ENCODE measurements at places on chromosomes 16 and 17.

- no peak for DNase-seq
Observed at GRCh38 chr16:85010446-85010930, 847 bp downstream of the ZDHHC7 start.

DNA sequence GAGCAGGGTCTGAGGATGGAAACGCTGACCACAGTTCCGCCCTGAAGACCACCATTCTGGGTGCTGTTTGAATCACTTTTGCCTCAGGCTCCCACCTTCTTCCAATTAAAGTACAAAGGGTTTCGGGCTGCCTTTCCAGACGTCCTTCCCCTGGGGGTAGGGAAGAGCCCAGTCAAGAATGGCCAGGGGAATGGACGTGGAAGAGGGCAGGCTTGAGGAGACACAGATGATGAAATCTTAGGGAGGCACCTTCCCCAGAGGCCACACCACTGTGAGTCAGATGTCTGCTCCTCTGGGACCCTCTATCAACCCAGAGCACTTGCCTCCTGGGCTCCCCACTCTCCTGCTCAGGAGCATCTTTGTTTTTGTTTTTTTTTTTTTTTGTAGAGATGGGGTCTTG is 27.5 kb upstream of the MTSS2 start:
- DNase-seq, result no peak

- no peak for DNase-seq
Observed at GRCh38 chr16:83940630-83941378, 12.2 kb upstream of the OSGIN1 start.

DNA sequence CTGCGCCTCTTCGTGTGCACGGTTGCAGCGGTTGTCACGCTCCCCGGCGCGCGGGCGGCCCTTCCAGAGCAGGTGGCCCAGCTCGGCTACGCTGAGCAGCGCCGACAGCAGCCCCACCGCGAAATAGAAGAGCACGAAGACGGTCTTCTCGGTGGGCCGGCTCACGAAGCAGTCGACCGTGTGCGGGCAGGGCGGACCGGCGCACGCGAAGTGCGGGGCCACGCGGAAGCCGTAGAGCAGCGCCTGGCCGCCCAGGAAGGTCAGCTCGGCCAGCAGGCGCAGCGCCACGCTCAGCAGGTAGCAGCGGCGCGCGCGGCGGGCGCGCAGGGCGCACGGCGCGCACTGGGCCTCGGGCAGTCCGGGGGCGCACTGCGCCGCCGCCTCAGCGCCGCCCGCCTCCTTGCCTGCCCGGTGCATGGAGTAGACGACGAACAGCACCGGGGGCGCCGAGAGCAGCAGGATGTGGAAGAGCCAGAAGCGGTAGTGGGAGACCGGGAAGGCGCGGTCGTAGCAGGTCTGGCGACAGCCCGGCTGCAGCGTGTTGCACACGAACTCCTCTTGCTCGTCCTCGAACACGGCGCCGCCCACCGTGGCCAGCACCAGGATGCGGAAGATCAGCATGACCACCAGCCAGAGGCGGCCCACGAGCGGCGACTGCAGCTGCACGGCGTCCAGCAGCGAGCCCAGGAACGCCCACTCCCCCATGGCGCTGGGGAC is 1.3 kb downstream of the GJD3 start:
- peak; percentile 44 for DNase-seq

DNA sequence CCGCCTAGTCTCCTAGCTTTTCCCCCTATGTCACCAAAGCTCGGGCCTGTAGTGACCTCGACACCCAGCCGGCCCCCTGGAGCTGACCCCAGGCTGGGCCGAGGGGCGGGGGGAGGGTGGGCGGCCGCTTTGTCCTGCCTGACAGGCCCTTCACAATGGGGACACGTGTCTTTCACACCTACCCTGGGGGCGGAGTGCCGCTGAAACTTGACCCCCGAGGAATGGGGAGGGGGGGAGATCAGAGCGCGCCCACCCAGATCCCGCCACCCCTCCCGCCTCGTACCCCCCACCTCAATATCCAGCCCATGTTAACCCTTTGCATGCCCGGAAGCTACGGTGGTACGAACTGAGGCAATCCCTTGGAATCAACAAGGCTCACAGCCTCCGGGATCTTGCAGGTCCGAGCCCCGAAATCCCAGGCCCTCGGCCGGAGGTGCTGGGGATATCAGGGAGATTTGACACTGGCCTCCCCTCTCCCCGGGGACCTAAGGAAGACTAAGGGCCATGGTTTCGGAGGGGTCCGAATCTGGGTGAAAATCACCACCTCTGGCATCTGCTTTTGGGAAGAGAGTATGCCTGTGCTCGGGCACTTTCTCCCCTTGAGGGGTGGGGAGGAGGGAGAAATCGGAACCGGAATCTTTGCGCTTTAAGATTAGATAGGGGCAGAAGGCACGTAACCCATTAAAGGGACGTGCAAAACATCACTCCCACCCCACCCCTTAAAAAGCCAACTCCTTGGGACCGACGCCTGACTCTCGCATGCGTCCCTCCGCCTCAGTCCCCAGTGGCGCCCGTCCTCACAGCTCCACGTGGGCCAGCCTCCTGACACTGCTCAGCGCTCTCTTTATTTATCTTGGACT is 2.6 kb downstream of the NOG start:
- DNase-seq, result no peak

DNA sequence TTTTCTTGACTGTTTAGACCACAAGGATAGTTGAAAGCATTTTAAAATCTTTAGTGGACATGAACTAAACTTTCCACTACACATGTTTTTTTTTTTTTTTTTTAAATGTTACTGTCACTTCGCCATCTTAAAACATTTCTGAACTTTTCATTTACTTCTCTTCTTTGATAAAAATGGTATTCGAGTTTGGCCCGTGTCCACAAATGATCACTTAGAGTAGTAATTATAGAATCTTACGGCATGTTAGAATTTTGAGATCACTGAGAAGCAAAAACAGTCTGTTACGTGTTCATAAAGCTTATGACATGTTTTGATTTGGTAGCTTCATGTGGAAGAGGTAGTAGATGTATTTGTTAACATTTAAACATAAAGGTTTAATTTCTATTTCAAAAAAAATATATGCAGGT is 1.1 kb downstream of the NSRP1 start:
- no peak for DNase-seq

DNA sequence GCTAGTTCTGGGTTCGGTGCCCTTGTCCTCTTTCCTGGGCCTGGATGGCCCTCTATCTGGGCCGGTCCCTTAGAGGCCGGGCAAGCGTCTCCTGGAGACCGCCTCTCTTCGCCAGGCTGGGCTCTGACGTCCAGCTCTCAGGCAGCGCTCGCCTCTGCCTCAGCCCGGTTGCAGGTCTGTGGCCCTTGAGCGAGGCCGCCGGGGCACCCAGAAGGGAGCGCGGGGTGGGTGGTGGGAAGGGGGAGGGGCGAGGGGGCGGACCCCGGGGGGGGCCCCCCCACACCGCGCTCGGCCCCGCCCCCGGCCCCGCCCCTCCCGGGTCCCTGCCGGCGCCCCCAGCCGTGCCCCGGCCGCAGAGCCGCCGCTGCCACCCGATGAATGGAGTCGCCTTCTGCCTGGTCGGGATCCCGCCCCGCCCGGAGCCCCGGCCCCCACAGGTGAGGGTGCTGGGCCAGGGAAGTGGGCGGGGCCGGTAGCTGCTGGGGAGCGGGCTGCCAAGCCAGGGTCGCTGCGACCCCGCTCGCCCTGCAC is at the start of gene ARHGAP23:
Gene ARHGAP23, plus strand, starts transcription at position 353 of the 531 bp plus-strand sequence. Its CDS starts 22 bp downstream, at position 375.
- no peak for DNase-seq

DNA sequence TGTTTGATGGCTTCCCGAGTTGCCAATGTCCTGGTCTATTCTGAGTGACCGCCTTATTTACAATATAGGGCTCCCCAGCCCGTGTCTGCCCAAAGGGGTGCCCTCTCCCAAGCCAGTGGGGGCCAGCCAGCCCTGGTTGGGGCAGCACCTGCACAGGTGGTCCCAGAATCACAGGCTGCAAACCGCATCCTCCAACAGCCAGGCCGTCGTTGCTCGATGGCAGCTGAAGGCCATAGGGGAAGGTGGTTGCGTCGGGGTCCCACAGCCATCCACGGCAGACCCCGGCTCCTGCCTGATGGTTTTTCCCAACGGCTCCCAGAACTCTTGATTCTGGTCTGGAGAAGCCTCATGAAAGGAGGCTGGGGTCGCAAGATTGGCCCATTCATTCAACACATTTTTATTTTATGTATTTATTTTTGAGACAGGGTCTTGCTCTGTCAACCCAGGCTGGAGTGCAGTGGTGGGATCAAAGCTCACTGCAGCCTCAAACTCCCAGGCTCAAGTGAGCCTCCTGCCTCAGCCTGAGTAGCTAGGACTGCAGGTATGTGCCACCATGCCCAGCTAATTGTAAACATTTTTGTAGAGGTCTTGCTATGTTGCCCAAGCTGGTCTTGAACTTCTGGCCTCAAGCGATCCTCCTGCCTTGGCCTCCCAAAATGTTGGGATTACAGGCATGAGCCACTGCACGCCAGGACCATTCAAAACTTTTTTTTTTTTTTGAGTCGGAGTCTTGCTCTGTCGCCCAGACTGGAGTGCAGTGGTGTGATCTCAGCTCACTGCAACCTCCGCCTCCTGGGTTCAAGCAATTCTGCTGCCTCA is 79.0 kb upstream of the TOB1 start:
- DNase-seq, result no peak

- peak; percentile 19 for DNase-seq
Observed at GRCh38 chr17:34171245-34171818, 83.8 kb upstream of the CCL2 start.

GRCh38 chr17:8402921-8403536 is 5.4 kb upstream of the RNF222 start:
- DNase-seq, result no peak

GRCh38 chr17:64084940-64085649 is 44.8 kb downstream of the ERN1 start:
- peak; percentile 30 for DNase-seq

Measured in NCI-H2081 (cell line).